ENCODE measurements at places on chromosomes 12 and 14.

GRCh38 chr14:94132285-94132887, 3.0 kb upstream of the IFI27L2 start:
- peak; percentile 45 for DNase-seq

DNA sequence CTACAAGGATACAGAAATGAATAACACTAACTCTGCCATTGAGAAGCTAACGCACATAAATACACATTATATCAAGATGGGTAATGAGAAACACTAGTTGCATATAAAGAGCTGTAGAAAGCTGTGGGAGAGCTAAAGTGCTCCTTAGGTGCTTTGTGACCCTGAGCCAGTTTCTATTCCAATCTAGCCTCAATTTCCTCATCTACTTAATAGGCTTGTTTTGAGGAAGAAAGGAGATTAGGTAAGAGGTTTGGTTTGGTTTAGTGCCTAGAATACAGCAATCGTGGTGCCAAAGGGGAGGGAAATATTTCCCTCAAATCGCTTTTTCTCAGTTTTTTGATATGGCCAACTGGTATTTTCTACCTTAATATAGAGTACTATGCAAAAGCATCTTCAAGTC, 994 bp downstream of the SRP54 start:
- no peak for DNase-seq

GRCh38 chr12:27861428-27862167, 81.6 kb upstream of the MANSC4 start:
- no peak for DNase-seq

GRCh38 chr14:73251516-73252215, 14.4 kb downstream of the PAPLN start:
- no peak for DNase-seq

DNA sequence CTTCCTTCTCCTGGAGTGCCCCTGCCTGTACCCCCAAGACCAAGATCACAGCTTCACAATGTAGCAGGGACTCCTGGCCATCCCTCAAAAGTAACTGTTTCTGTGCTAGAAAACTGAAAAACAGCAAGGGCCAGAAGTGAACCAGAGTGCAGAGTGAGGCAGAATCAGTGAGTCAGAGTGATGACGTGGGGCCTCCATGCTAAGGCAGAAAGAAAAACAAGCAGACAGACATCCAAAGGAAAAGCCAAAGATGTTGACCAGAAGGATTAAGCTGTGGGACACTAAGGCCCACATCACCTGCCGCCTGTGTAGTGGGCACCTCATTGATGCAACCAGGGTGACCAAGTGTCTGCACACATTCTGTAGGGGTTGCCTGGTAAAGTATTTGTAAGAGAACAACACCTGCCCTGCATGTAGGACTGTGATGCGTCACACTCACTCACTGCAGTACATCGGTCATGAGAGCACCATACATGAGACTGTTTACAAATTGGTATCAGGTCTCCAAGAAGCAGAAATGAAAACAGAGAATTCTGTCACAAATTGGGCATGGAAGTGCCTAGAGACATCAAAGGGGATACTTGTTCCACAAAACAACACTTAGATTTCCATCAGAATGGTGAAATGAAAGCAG, 51.2 kb downstream of the ARMH4 start:
- no peak for DNase-seq

DNA sequence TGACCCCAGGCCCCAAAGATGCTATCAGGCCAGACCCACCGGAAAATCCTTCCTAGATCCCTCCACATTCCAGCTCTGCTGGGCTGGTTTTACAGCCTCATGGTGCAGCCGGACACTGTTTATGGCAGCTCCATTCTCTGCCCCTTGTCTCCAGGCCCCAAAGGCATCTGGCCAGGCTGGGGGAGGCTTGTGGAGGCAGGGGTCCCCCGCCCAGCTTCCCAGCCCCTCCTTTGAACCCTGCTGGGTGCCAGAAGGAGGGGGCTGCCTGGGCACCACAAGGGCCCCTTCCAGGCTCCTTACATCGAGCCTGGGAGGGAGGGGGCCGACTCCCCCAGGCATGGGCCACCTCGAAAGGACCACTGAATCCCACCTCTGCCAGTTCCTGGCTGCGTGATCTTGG, 19.8 kb upstream of the SMUG1 start:
- no peak for DNase-seq

DNA sequence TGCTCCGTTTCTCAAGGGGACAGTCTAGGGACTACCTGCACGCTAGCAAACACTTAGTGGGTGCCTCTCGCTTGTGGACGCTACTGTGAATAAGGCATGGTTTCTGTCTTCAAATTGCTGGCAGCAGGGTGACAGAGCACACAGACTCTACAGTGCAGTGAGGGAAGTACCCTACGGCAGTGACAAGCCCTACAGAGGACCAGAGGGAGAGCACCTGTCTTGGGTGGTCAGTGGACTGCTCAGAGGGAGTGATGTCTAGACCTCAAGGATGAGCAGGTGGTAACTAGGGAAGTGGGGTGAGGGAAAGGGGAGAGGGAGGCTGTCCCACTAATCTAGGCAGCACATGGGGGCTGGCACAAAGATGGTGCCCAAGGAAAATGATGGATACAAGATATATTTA, 160.5 kb downstream of the RBM19 start:
- DNase-seq: no peak

DNA sequence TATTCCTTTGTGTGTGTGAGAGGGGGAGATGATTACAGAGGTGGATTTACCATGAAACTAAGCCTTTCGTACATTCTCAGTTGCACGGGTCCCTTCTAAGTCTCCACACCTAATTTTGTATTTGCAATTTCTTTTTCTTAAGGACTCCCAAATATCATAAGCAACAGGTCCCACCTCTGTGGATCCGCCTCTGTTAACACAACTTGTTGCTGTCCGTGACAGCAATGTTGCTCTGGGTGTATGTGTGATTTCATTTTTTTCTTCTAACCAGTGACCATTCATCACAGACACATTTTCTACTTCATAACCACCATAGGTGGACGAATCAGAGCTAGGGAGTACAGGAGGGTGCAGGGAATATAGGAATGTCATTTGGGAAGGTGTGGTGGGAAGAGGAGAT, 81.1 kb downstream of the NRXN3 start:
- DNase-seq: no peak

- DNase-seq: no peak
These were observed 36.1 kb upstream of the ADGRD1 start for GRCh38 chr12:130917607-130918006.

DNA sequence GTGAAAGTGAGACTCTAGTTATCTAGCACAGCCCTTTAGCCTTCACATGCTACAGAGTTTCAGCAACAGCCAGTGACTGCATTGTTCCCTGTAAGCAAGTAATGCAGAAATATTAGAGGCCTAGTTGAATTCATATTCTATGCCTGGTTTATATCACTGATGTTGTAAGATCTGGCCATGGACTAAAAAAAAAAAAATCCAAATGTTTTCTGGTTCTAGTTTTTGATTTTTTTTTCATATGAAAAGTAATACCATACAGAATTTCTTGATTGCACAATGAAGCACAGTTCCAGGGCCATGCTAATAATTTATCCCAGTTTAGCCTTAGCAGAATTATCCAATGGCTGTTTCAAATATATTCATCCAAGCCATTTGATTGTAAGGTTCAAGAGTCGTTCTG, 341.5 kb upstream of the DDHD1 start:
- no peak for DNase-seq

DNA sequence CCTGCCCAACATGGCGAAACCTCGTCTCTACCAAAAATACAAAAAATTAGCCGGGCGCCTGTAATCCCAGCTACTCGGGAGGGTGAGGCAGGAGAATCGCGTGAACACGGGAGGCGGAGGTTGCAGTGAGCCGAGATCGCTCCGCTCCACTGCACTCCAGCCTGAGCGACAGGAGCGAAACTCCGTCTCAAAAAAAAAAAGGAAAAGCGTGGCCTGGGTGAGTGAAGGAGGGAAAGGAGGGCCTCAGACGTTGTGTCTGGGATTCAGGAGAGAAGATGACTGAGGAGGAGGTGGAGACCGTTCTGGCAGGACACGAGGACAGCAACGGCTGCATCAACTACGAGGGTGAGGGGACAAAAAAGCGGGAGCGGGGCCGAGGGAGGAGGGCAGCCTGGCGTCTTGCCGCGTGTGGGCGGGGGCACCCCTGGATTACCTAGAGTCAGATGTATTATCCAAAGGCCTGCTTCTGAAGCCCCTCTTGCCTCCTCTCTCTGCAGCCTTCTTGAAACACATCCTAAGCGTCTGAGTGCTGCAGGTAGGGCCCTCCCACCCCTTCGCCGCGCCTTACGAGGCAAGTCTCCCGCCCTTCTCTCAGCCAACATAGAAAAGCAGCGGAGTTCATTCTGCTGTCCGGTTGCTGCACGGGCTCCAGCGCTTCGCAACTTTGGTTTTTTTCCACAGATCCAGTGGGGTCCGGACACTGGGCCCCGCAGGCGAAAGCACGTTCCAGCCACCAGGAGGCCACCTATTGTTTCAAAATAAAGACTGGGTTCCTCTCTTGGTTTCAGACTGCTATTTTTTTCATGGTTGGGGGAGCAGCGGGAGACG, 744 bp upstream of the MYL6 start:
- peak; percentile 33 for DNase-seq

DNA sequence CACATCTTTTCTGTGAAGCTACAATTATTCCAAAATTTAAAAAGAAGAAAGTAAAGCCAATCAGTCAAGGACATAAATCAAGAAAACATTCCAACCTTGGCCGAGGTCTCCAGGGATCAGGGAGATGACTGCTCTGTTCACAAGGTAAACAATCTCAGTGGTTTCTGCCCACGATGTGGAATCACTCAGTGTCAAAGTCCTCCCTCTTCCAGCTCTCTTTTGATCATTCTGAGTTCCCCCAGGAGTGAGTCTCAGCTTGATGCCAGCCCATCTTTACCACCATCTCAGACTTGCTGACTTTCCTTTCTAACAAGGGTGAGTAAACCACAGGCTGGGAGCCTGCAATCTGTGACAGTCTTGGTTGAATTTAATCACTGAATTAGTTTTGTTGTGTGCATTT, 4.8 kb upstream of the SERPINA9 start:
- DNase-seq: no peak

DNA sequence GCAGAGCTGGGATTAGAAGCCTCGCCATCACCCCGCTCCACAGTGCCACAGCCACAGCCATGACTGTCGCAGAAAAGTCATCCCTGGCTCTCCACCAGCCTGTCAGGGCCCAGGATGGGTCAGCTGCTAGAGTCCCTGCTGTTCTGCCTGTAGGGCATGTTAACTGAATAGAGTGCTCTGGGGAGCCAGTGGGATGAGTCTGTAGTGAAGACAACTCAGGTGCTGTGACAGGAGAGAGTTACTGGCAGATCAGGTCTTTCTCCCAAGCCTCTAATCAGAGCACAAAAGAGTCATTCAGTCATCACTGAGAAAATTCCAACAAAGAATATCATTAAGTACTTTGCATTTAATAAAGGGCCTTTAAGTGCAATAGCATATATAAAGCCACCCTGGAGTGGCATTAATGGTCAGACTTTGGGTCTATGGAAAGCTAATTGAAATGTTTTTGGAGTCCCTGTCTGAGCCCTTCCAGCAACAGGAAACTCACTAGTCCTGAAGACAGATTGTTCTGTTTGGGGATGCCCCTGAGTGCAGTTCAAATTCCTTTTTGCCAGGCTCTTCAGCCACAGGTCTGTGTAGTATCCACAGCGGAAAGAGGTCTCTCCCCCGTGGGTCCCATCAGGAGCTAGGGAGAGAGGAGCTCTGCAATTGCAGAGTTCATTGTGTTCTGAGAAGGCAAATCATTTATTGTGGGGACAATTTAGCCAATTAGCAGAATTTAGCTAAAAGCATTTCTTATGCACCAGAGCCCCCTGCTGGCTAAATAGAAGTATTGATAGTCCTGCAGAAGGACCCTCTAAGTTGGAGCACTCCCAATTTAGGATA, 45.2 kb upstream of the C14orf132 start:
- DNase-seq: peak; percentile 63

Data from NCI-H1930 (cell line).